Fibroblast of upper back skin (primary cell): ENCODE measurements at places on chromosomes 6 and 20.

DNA sequence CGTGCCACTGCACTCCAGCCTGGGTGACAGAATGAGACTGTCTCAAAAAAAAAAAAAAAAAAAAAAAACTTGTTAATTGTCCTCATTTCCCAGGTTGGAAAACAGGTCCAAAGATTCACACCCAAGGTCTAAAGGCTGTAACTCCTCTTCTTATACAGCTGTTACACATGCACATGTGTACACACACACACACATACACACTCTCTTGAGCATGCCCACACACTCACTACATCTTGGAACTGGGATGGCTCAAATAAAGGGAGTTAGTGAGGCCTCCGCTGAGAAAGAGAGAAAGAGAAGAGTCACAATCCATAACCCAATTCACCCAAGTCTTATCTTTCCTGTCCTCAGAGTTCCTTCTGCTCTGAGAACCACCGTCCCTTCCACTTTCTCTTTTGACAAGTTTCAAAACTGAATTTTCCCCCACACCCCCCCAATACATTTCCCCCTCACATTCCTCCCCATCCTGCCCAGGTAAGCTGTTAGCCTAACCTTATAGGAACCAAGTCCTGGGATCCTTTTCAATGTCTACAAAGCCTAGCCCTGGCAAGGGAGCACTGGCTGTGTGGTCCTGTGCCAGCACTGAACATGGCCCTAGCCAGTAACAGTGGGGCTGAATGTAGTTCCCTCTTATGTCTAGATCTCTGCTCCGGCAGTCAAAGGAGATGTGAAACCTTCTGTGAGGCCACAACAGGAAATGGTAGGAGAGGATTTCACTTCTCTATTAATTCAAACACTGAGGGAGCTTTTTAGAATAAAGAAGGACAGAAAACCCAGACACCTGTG is 3.2 kb upstream of the HLA-DMB start:
- no peak for DNase-seq

DNA sequence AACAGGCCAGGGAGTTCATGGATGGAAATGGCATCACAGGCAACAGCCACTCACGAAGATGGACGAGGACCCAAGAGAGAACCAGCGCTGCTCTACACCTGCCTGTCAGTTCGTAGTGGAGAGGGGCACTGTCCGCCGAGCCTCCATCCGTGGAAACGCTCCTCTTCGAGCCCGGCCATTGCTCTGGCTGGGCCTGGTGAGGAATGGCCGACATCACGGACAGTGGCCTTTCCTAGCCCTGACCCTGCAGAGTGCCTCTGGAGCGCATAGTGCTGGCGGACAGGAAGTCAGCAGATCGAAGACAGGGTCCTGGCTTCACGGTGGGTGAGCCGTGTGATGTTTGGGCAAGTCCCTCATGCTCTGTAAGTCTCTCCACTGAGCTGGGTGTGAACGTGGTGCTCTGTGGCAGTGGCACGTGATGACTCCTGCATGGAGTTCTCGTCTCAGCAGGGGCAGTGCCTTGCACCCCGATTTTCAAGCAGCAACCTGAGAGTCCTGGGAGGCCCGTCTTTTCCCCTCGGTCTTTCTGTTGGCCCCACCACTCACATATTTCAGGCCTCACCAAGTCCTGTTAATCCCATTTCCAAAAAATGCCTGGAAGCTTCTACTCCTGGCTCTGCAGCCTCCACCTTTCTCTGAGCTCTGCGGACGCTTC is 214.4 kb downstream of the ERMARD start:
- DNase-seq, result no peak

GRCh38 chr20:41261260-41261659 is 56.3 kb downstream of the ZHX3 start:
- DNase-seq, result no peak

DNA sequence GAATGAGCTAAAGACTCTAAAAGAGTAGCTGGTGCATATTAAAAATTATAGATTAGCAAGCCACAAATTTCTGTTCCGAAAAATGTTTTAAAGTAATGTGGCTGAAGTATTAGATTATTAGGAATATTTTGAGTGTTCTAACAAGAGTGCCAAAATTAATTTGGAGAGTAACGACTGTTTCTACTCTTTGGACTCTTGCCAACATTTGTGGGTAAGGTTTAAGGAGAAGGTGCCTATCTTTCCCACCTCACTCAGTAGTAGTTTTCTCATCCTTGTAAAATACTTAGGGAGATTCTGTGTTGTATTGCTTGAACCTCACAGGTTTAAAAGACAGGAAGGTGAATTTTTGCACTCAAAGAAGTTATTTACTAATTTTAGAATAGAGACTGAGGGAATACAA is 5.0 kb downstream of the HSF2 start:
- DNase-seq, result no peak

DNA sequence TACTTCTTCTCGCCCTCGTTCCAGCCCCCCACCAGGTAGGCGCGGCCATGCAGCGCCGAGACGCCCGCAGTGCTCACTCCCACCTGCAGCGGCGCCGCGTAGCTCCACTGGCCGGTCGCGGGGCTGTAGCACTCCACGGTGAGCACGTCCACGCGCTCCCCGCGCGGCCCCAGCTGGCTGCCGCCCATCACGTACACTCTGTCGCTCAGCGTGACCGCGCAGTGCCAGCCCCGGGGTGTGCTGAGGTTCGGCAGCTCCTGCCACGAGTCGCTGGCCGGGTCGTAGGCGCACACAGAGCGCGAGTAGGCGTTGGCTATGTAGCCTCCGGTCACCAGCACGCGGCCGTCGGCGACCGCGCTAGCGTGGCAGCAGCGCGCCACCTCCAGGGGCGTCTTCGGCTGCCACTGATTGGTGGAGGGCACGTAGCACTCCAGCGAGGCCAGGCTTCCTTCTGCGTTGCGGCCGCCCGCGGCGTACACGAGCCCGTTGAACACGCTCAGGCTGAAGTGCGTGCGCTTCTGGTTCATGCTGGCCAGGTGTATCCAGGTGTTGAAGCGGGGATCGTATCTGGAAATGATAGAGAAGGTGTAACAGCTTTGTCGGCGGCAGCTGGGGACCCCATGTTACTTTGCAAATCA is 13.7 kb downstream of the KLHL31 start:
- peak; percentile 43 for DNase-seq

DNA sequence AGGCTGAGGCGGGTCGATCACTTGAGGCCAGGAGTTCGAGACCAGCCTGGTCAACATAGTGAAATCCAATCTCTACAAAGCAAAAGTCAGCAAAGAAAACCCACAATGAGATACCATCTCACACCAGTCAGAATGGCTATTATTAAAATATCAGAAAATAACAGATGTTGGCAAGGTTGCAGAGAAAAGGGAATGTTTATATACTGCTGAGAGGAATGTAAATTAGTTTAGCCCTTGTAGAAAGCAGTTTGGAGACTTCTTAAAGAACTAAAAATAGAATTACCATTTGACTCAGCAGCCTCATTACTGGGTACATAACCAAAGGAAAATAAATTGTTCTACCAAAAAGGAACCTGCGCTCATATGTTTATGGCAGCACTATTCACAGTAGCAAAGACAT is 16.7 kb upstream of the GCM1 start:
- DNase-seq, result peak; percentile 55

DNA sequence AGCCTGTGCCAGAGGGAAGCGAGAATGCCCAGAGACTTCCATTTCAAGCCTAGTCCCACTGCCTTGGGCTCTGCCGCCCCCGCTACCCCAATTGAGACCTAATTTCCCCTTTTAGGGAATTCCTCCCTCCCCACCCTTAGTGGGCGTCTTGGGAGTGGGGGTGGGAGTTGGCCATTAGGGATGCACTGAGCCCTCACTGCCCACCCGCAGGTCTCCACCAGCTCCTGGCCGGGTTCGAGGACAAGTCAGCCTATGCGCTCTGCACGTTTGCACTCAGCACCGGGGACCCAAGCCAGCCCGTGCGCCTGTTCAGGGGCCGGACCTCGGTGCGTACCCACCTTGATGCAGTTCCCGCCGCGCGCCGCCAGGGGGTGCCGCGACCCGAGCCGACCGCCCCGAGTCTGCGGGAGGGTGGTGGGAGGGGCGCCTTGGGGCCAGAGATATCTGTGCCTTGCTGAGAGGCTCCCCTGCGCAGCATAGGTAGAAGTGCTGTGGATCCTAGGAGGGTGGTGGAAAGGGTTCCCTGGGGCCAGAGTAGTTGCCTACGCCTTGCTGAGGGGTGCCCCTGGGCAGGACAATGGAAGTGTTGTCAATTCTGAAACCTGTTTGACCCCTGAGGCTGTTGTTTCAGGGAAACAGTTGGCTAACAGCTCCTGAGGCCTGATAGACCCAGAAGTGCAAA is 9.2 kb downstream of the ITPA start:
- DNase-seq, result peak; percentile 31

GRCh38 chr6:100618351-100618671 is 153.6 kb upstream of the SIM1 start:
- DNase-seq, result no peak

- no peak for DNase-seq
Observed at GRCh38 chr6:164010441-164011103, 596.1 kb downstream of the QKI start.

DNA sequence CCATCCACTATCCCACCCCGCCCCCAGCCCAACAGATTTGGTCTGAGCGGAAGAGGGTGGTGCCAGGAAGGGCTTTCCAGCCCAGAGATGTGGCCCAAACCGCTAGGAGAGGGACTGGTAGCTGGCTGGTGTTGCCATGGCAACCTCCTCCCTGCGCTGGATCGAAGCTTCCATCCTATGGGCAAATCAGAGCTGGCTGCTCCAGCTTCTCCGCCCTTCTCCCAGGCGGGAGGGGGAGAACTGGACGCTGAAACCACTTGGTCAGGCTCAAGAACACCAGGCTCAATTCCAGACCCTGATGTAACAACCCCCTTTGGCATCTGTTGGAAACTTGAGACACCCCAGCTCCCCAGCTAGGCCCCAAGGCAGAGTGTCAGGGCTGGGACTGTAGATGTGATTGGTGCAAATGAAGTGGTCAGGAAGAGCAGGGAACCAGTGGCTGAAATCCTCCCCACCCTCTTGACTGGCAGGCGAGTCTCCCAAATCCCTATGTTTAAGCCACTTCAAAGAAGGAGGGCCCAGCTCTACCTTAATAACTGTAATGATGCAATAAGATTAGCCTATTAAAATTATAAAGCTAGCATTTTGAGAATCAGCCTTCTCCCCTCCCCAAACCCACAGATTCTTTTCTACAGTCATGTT is 4.2 kb downstream of the RIMS4 start:
- peak; percentile 34 for DNase-seq

DNA sequence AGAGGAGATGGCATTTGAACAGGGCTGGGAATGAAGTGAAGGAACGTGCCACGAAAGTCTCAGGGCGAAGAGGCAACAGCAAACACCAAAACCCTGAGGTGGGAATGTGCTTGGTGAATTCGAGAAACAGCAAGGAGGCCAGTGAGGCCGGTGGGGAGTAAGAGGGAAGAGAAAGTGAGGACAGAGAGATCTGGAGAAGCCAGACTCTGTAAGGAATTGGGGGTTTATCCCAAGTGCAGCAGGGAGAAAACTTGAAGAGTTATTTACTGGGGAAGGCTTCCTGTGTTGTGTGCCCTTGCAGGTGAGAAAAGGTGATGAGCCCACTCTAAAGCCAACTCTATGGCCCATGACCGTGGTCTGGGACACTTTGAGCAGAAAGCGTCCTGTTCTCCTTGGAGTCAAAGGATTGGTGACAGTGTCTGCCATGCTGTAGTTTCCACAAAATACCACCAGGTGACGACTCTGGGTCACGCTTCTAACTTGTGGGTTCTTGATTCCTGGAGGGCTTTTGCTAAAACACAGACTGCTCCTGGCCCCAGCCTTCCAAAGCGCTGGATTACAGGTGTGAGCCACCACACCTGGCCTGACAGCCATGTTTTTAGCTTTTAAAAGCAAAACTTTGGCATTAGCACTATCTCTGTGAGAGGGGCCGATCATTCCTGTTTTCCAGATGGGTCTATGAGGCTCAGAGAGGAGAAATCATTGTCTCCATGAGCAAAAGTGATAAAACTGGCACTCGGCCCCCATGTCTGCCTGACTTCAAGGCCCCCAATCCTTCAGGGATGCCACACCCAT is 18.0 kb upstream of the CSNK2A1 start:
- DNase-seq, result peak; percentile 62

DNA sequence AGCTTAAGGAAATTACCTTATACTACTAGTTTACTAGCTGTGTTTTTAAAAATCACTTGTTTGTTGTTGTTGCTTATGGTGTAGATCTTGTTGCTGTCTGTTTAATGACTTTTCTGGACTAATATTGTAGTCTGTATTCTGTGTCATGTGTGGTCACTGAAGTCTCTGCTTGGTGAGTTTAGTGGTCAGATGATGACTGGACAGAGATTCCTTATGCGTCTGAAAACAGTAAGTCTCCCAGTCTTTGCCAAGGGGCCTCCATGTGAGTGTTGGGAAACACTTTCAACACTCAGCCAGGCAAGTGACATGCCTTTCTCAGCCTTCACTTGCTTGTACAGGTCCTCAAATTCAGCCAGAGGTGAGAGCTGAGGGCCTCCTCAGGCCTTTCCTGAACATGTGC is 256.9 kb upstream of the RNF24 start:
- no peak for DNase-seq

DNA sequence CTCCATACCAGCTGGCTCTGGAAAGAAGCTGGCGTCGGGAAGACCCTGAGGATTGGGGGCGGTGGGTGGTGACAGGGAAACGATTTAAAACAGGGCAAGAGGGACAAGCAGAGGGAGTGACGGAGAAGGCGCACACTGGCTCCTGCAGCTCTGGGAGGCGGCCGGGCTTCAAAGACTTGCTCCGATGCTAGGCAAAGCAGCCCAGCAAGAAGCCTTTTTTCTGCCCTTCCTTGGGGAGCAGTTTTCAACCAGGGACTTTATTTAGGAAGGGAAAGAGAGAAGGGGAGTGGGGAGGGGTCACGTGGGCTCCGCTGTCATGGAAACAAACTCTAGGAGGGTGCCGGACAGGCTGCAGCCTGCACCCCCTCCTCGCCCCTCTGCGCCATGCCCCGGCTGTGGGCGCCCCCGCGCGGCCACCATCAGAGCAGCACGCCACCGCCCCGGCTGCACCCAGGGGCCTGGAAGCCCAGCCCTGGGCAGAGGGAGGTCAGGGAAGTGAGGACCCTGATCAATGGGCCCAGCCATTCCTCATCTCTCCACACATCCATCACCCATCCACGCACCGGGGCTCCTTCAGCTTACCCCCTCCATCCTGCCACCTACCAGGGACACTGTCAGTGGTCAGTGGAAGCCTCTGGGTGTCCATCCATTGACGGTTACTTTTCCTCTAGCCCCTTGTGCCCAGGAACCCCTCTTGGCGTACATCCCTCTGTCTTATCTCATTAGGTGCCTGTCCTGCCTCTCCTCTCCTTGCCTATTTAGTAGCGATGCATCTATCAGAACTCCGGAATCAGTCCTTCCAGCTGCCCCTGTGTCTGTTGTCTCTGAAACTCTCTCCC is 66.6 kb upstream of the CCDC167 start:
- DNase-seq, result peak; percentile 32

- no peak for DNase-seq
Observed at GRCh38 chr20:32356622-32357374, 1.3 kb upstream of the ASXL1 start.

DNA sequence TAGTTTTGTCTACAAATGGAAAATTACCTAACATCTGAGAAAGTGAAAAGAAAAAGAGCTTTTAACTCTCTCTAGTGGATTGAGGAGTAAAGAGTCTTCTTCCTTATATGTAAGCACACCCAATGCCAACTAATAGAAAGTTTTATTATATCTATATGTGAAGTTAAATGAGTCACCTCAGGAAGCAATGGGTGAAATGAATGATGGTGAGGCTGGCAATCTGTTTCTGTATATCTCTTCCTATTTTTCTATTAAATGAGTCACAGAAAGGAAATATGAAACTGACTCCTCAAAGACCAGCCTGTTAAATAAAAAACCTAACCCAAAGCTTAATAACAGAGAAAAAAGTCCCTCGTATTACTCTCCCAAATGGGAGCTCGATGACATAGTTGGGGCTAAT is 71.3 kb downstream of the OTOR start:
- DNase-seq, result no peak
